ENCODE measurements at places on chromosomes 5 and 9.

GRCh38 chr9:83511051-83511450, 27.1 kb downstream of the FRMD3 start:
- DNase-seq: no peak

- DNase-seq: no peak
These were observed 86.7 kb upstream of the TAS2R1 start for GRCh38 chr5:9716838-9717281.

DNA sequence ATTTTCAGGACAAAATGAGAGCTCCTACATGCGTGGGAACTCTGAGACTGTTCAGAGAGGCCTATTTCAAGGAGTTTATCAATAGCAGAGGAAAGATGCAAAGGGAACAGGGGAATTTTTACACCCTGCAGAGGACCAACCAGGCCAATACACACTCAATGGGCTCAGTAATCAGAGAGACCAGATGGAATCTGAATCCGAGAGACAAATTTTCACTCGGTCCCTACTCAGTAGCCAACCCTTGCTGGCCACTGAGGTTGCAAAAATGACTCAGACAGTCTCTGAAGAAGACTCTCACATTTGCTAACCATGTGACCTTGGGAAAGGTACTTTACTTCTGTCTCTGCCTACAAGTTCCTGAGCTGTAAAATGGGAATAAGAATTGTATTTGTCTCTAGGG, 479.4 kb downstream of the CDK5RAP2 start:
- DNase-seq: no peak

- DNase-seq: no peak
These were observed 41.8 kb downstream of the CDO1 start for GRCh38 chr5:115774684-115775083.

DNA sequence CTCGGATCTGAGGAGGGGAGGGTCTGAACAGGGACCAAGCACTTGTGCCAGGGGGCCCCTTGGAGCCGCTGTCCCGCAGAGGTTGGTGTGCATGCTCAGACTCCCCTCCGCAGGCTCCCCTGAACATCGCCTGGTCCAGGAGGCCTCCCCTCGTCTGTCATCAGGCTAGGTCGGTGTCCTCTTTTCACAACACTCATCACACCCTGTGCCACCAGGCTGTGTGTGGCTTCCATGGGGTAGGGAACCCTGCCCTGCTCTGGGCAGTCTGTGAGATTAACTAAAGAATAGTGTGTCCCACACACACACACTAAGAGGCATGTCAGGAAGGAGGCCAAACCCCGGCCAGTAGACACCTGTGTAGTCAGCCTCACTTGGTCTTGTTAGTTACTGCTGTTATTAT, 119.3 kb downstream of the C5orf15 start:
- no peak for DNase-seq

DNA sequence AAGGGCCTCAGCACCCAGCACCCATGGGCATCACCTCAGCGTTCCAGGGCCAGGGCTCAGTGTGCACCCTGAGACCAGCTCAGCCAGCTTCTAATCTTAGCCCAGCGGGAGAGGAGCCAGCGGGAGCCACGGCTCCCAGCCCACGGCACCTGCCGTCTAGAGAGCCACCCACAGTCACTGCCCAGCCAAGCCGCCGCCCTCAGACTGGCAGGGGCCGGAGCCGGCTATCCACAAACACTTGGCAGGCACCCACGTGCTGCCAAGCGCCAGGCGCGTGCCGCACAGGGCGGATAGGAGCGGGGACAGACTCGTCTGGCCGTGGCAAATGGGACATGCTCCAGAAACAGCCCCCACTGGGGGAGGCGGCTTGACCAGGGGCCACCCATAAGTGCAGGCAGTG, 18.6 kb downstream of the BRD3 start:
- DNase-seq: no peak

- no peak for DNase-seq
These were observed 11.1 kb upstream of the RXRA start for GRCh38 chr9:134314950-134315715.

- no peak for DNase-seq
These were observed 148.7 kb upstream of the SLC12A2 start for GRCh38 chr5:127934791-127935256.
